ENCODE measurements at places on chromosomes 3 and 15.

GRCh38 chr3:40899286-40899712 is 300.0 kb upstream of the CTNNB1 start:
- DNase-seq = peak; percentile 28

- no peak for DNase-seq
Measured at GRCh38 chr15:59894835-59895234, 109.3 kb upstream of the FOXB1 start.

DNA sequence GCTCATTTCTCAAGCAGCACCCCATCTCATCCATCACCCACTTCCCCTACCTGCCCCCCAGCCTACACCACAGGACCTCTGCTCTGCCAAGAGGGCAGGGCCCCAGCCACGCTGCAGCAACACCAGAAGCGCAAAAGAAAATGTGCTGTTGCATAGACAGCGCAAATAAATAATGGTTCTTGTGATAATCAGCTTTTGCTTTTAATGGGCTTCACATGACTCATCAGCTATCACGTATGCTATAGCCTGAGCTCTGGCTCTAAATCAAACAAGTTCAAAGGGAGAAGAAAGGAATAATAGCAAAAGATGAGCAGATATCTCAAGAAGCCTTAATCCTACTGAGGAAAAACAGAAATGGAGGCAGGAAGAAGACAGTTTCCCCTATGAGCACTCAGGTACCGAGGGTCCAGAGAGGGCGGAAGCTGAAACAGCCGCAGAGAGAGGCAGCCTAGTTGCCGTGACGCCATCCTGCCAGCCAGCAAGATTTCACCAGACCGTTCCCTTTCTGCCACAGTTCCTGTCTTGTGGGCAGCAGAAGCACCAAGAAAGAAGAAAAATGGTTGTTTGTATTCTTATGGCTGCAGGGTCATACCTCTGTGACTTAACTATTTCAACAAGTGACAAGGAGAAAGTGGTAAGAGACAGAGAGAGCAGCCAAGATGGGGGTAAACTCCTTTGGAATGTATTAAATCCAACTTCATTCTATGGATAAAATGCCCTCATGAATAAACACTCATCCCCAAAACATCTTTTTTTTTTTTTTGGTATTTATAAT is 22.0 kb downstream of the RAB27A start:
- DNase-seq = no peak

DNA sequence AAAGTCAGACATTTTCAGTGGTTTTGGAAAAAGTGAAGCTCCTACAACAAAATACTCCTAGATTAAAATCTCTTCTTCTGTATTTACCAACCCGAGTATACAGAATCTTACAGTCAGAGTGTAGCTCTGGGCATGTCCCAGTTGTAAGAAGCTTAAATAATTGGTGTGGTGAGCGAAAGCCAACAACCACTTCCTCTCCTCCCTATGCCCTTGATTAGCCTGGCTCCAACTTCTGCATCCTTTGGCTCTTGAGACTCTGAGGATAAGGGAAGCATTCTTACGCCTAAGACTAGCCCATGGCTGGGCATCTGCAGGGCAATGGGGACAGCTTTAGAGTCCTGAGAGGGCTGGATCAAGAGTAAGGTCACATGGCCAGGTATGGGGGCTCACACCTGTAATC is 25.5 kb downstream of the RFT1 start:
- no peak for DNase-seq

DNA sequence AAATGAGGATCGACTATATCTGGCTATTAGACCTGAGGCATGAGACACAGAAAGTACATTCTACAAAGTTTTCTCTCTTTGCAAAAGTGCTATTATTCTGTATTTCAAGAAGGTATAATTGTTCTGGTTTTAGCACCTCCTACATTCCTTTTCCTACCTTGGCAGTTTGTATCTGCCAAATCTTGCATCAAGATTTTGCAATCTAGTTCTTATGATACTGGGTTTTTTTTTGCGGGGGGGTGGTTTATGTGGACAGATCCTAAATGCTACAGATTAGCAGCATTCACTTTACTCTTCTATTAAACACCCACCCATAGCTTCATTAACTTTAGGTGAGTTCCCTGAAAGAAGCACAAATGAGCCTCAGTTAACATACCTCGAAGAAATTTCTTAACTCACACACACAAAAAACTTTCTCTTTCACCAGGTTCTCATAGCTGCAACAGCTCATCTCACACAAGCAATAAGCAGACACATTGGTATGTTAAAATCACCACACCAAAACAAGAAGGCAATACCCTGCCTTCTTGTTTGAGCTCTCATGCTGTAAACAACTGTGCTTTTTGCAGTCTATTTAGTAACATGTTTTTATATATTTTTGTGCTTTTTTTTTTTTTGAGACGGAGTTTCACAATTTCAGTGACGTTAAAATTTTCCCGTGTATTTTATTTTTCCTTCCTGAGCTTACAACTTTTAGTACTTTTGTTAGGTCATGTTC is 73.0 kb upstream of the VGLL4 start:
- no peak for DNase-seq

DNA sequence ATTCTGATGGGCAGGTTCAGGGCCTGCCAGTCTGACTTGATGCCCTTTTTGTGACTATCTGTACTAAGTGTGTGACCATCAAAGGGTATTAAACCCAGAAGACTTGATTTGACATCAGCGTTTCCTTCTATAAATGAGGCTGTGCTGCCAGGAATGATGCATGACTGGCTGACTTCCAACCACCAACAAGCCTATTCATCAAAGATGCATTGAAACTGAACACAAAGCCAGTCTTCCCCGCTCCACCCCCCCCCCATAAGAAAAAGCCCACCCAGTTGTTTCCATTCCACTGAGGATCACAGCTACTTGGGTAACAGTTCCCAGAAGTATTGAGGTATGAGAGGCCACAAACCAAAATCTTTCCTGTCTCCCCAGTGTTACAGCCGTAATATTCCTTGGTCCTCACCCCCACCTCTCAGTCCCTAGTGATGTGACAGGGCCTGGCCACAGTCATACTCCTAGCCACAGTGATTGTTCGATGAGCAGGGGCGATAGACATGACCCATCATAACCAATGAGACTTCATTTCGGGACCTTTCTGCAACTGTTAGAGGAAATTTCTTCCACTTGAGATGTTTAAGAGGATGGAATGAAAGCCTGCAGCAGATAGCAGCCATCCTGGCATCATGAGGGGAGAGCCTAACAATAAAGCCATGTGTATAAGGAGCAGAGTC is 22.6 kb downstream of the SH3BP5 start:
- DNase-seq = peak; percentile 21

DNA sequence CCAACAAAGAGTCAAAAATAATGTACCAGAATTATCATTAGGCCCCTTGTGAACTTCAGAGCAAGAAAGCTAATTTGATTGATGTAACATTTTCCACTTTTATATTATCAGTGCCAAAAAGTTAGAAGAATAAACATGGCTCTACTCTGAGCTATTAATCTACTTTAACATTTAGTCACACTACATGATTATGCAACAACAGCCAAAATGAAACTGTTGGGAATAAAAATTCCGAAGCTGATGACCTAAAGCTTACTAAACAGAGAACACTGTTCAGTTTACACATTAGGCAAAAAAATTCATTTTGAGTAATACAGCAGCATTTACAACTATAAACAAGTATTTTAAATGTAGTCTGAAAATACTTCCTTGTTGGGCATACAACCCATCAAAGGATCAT is 1134.1 kb downstream of the EPHA3 start:
- no peak for DNase-seq

GRCh38 chr3:123351501-123351900 is 97.4 kb downstream of the ADCY5 start:
- no peak for DNase-seq

DNA sequence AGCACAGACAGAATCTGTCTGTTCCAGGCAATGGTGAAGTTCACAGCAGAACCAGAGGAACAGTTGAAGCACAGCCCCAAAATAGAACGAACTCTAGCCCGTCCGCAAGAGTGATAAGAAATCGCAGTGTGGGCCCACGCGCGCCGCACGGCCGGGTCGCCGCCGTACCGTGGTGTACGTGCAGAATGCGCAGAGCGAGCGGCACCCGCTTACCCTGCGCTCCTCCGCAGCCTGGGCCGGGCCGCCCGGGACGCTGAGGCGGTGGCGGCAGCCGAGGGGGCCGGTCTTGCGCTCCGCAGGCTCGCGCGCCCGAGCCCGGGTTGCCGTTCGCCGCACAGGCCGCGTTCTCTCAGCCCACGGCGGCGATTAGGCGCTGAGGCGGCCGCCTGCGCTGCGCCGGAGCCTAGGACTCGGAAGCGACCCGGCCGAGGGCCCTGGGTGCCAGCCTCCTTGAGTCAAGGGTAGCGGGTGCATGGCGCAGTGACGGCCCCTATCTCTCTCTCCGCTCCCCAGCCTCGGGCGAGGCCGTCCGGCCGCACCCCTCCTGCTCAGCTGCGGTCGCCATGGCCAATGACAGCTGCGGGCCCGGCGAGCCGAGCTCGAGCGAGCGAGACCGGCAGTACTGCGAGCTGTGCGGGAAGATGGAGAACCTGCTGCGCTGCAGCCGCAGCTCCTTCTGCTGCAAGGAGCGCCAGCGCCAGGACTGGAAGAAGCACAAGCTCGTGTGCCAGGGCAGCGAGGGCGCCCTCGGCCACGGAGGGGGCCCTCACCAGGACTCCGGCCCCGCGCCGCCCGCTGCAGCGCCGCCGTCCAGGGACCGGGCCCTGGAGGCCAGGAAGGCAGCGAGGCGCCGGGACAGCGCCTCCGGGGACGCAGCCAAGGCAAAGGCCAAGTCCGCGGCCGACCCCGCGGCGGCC is 20.5 kb downstream of the WDR73 start:
- DNase-seq = peak; percentile 70
